ENCODE measurements at places on chromosomes 12 and 14.
A peak's percentile ranks its signal among the peaks of the same experiment; 100 is the strongest.

DNA sequence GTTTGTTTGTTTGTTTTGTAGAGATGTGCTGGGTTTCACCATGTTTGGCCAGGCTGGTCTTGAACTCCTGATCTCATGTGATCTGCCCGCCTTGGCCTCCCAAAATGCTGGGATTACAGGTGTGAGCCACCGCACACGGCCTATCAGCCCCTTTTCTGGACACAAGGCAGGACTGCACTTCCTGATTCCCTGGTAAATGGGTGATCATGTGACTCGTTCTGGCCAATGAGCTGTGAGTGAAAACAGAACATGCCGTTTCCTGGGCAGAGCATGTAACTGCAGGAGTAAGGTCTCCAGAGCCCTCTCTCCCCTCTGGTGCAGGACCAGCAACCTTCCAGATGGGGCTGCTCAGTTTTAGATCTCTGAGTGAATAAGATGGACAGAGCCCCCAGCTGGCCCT is 92.7 kb downstream of the ITPK1 start:
- DNase-seq: no peak

DNA sequence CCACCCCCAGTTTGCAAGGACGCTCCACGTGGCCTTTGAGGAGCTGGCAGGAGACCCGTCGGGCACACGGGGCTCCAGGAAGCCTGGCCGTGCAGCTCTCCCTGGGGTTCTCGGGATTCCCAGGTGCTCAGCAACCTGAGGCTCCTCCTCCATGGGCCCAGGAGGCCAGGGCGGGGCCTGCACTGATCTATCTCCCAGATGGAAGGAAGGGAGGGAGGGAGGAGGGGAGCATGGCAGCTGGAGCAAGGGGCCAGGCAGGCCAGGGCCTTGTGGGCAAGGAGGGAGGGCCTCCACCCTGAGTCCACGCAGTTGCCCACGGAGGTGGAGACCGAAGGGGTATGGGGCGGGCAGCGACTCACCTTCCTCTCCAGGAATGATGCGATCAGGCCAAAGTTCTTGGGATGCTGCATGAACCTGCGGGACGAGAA is 127.3 kb downstream of the RFLNA start:
- DNase-seq: no peak

GRCh38 chr14:100827101-100828021 is 1.4 kb downstream of the MEG3 start:
- DNase-seq: no peak

DNA sequence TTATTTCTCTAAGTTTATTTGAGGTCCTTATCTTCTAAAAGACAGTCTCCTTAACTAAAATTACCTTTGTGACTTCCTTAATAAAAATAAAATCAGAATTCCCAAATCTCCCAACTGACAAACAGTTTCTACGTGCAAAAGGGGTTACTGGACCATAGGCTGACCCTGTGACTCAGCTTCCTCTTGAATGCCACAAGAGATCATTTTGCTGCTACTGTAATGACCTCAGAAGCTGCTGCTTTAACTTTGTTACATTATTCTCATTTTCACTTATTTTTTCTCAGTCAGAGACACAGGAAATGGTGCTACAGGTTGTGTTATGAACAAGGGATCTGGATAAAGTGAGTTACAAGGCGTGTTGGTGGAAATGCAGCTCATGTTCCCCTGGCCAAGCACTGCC is 132.2 kb upstream of the TMTC2 start:
- no peak for DNase-seq

DNA sequence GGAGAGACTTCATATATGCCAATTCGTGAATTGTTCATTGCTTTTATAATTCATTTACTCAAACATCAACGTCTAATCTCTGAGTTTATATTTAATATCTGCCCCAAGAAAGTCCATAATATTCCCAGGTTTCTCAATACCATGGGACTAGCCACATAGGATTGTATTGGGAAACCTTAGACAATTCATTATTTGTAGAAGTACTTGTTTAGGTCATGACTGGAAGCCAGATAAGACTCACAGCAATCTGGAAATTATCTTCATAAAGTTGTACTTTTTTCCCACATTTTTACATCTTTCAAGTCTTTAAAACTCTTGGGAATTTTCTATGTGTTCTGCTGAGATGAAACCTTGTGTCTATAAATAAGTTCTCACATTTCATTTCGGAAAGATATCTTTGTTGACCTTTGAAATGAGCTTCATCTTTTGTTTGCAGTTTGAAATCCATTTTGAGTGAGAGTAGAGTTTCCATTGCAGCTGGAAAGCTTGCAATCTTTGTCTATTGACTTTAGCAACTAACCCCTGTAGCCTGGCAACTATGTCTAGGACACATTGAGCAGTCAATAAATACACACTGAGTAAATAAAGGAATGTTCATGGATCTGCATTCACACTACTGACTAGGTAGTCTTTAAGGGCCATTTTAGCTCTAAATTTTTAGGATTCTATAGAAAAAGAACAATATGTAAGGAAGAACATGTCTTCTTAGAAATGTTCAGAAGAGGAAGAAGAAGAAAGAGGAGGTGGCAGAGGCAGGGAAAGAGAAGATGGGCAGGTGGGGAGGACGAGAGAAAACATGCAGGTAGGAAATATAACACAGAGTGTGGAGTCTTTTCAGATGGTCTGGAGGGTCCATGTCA is 154.4 kb downstream of the LRIG3 start:
- DNase-seq: no peak

DNA sequence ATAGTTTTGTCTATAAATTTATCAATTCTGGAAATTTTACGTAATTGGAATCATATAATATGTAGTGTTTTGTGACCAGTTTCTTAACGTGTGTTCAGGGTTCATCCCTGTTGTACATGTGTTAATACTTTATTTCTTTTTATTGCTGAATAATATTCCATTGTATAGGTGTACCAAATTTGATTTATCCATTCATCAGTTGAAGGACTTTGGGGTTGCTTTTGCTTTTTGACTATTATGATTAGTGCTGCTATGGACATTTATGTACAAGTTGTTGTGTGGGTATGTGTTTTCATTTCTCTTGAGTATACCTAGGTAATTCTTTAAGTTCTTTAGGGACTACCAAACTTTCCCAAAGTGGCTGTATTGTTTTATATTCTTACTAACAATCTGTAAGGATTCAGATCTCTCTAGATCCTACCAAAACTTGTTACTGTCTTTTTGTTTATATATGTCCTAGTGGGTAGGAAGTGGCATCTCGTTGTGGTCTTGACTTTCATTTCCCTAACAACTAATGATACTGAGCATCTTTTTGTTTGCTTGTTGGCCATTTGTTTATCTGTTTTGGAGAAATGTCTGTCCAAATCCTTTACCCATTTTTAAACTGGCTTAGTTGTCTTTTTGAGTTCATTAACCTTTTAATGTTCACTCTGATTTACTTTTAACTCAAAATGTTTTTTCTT is 14.9 kb downstream of the VRK1 start:
- DNase-seq: no peak

DNA sequence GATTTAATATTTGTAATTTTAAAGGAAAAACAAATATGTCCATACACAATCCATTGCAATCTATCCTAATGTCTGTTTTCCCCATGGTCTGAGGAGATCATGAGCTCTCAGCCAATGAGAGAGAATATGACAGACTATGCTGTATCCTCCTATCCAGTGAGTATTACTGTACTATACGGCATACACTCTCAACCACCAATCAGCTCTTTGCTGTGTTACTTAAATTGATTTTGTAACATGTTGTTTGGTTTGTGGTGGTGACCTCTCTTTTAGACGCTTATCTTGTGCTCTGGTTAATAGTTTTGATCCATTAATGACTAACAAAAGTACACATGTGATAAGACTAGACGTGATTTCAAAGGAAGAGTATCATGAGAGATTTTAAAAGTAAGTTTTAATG is 231.5 kb upstream of the FOXN3 start:
- no peak for DNase-seq

DNA sequence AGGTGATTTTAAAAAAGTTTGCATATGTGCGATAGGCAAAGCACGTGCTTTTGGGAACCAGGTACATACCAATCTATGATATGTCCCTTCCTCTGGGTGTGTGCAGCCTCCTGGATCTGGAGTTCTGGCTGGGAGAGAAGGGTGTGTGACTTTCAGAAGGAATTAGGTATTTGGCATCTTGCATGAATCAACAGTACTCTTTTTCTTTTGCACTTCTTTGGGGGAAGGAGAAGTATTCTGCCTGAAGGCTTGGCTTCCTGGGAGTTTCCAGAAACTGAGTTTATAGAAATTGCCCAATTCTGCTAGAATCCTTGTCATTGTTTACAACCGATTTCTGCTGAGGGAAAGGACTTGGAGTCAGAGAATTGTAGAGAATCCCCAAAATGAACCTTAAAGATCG is 2.9 kb upstream of the CLMN start:
- no peak for DNase-seq

- no peak for DNase-seq
Observed at GRCh38 chr14:100605706-100606686, 18.8 kb upstream of the BEGAIN start.

DNA sequence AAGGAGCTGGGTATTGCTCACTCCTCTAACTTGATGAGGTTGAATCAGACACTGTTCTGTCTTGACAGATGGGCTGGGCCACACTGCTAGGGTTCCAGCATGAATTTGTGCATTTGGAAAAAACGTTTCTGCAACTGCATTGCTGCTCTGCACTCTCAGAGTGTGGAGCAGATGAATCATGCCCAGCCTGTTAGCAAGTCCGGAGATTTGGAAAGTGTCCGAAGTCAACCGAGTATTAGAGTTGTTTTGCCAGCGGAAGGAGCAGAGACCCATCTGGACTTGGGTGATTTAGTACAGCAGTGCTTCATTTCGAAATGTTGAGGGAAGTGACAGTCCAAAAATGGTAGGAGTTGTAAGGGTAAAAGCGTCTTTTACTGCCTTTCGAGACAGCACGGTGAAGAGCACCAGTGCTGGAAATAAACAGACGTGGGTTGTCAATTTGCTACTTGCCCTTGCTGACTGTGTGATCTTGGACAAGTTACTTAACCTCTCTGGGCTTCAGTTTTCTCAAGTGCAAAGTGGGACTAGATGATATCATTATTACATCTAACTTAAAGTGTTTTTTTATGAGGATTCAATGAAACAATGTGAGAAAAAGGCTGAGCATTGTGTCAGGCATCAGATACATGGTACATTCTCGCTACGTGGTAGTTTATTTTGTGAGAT is 139.5 kb downstream of the CHST11 start:
- no peak for DNase-seq

- DNase-seq: no peak
Observed at GRCh38 chr14:77489041-77489440, 9.6 kb downstream of the ISM2 start.

DNA sequence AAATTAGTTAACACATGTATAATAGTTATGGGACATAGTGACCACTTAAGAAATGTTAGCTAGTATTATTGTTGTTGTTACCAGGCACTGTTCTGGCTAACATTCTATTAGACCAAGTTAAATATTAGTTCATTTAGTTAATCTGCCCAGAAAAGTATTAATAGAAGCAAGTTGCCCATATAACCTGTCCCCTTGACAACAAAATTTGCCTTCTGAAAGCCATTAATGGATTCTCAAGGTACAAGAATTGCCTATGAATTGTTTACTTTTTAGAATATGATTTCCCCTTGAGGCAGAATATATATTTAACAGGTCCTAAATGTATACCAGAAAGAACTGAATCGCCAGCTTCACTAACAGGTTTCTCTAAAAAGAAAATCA is 167.3 kb upstream of the TMCC3 start:
- DNase-seq: no peak

- peak; percentile 37 for DNase-seq
Observed at GRCh38 chr12:39441963-39442830, 723 bp downstream of the KIF21A start.

DNA sequence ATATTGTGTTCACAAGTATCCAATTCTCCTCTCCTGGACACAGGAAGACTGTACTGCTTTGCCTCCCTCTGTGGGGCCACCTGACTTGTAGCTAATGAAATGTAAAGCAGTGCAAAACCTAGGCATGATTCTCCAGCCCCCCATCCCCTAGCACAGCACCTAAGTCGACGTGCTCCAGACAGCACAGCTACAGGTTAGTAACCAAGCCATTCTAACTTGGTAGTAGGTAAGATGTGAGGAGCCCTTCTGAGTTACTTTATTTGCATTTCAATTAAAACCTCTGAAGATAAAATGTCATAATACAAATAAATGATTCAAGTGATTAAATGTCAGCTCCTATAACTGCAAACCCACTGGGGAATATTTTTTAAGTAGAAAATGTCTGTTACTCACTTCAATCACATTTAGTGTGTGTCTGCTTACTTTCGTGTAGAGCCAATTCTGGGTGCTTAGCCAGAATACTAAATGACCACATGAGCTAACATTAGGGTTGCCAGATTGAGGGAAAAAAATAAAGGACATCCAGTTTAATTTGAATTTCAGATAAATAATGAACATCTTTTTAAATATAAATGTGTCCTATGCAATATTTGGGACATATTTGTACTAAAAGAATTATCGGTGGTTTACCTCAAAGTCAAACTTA is 64.8 kb upstream of the HIF1A start:
- DNase-seq: no peak

DNA sequence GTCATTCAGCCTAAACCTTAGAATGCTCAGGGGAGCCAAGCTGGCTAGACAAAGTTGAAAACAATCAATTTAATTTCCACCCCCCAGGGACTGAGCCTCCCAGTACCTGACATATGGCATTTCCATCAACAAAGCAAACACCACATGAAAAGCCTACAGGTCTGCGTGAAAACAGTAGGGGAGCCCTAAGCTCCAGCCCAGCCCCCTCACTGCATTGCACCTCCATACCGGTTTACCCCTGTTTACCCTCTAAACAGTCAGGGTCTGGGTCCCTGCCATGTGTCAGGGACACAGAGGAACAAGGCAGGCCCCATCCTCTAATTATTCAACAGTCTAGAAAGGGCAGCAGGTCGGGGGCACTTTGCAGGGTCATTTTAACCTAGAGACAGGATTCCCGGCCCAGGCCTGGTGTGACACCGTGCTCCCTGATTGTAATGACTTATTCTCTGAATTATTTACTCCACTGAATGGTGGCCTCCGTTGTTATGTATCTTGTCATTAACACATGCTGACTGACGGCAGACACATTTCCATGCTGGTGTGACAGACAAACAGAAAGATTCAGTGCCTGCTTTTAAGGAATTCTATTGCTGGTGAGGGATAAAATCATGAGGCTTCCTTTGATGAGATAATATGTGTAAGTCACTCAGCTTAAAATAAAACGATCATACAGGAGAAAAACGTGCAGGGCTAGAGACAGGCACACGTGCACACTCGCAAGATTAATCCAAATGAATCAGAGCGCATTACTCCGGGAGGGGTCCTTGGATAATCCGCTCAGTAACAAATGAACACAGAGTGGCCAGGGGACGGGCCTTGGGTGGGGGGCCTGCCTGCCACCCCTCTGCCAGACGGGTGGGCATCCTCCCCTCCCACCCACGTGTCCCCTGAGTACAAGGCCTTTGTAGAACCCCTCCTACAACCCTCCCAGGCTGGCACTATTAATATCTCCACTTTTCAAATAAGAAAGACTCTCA is 23.2 kb downstream of the CCDC88C start:
- no peak for DNase-seq

All from stimulated activated effector memory CD8-positive, alpha-beta T cell treated with anti-CD3 and anti-CD28 coated beads, Interleukin-12 subunit alpha, Interleukin-12 subunit beta, amount 100 ng/mL, for 72 hours (primary cell).